ENCODE measurements at places on chromosomes 16 and 17.

DNA sequence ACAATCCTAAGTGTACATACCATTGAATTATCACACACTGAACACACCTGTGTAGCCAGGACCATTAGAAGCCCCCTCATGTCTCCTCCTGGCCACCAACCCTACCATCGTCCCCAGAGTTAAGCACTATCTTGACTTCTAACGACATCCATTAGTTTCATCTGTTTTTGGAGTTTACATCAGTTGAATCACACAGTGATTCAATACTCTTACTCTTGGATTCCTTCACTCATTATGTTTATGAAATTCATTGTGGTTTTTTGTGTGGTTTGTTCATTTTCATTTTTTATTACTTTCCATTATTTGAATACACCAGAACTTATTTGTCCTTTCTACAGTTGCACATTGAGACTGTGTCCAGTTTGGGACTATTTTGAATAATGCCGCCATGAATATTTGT is 13.6 kb downstream of the DRC7 start:
- no peak for DNase-seq

DNA sequence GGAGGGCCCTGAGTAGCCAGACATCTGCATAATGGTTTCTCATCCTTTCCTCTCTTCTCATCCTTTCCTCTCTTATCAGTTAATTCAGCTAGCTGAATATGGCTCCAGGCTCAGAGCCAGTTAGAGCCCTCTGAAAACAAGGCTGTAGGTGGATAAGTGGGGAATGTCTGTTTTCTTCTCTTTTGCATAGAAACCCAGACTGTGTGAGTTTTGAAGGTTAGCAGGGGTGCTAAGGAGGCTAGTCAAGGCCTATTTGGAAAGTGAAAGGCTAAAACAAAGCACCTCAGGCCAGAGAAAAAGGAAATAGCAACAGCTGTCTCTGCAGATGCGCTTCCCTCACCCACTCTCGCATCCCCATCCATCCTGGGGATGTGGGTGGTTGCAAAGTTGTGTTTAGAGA is 420.9 kb downstream of the SHISA9 start:
- DNase-seq = no peak

GRCh38 chr17:17872547-17873345 is 36.0 kb upstream of the SREBF1 start:
- peak; percentile 21 for DNase-seq

GRCh38 chr17:45768000-45768399 is 16.1 kb upstream of the CRHR1 start:
- DNase-seq = peak; percentile 24

GRCh38 chr17:59038734-59039133 is 67.9 kb downstream of the TRIM37 start:
- peak; percentile 1 for DNase-seq

DNA sequence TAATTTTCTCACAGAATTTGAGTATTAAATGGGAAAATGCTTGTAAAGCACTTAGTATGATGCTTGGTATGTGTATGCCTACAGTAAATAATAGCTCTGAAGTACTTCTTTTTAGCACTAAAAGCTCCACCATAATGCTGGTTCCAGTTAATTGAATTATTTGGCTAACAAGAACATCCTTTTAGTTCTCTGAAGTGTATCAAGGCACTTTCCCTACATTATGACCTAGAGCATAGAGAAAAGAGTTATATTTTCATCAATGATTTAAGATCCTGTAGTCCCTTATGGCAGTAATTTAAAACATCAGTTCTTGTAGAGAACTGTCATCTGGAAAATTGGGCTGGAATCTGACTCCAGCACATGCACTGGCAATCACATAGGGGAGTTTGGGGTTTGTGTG is 21.9 kb upstream of the PHAF1 start:
- DNase-seq = no peak

GRCh38 chr17:76000016-76000754 is 470 bp upstream of the CDK3 start:
- peak; percentile 44 for DNase-seq

DNA sequence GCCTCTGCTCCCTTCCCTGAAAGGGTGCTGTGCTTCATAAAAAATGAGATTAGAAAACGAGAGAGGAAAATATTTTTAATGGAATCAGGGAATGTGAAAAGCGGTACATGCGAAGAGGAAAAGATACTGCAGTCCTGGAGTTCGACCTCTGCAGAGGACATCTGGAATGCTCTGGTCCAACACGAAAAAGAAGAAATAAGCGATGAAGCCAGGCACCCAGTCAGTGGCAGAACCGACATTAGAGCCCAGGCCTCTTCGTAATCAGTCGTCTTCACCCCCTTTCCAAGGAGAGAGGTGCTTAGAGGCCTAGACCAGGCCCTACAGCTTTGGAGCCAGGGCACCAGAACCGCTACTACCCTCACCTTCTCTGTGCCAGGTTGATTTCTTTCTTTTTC is 459 bp upstream of the MARCHF10 start:
- no peak for DNase-seq

DNA sequence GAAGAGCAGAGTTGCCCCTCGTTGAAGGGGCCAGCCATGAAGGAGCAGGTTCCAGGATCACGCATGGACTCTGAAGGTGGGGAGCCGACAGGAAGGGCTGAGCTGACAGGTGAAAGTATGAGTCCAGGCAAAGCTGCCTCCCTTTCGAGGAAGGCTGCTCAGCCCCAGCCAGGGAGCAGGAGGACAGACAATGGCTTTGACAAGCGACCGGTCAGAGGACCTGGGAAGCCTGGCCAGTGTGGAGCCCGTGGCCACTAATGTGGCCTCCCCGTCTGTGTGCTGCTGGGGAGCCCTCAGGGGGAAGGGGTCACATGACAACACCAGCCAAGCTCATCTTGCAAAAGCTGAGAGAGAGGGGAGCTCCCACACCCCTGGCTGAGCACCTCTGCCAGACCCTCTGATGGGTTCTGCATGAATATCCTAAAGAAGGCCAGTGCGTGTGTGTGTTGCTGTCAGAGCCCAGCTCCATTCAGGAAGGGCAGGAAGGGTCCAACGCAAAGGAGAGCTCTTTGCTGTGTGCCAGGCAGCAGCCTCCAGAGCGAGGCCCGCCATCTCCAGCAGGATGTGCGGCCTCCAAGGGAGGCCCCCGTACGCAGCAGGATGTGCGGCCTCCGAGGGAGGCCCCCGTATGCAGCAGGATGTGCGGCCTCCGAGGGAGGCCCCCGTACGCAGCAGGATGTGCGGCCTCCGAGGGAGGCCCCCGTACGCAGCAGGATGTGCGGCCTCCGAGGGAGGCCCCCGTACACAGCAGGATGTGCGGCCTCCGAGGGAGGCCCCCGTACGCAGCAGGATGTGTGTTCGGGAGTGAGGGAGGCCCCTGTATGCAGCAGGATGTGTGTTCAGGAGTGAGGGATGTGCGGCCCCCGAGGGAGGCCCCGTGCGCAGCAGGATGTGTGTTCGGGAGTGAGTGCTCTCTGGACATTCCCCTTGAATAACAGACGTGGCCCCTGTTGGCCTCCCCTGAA is 102.1 kb upstream of the CHMP6 start:
- no peak for DNase-seq

GRCh38 chr16:70715860-70716357 is 30.1 kb upstream of the MTSS2 start:
- DNase-seq = peak; percentile 86

GRCh38 chr16:21722771-21723455 is 59.1 kb downstream of the OTOA start:
- no peak for DNase-seq

DNA sequence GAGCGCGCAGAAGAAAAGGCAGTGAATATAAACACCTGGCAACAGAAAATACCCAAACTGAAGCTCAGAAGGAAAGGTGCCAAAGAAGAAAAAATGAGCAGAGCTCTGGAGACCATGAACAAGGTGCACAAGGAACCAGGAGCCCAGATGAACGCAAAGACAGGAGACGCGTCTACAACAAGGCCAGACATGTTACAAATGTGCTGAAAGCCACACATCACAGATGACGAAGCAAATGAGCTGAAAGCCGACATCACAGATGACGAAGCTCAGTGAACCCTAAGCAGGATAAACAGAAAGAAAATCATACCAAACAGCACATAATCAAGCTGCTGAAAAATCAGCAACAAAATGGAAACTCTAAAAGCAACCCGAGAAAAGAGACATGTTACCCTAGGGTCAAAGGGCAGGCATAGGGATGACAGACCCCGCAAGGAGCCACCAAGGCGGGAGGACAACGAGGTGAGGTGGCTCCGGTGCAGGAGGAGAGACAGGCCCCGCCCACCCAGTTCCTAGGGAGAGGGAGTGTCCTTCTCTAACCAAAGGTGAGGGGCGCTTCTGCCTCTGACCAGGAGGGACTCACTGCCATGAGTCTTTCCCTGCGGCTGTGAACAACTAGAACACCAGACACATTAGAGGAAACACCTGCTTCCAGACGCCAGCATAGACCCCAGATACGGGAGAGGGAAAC is 39.1 kb downstream of the CCDC57 start:
- DNase-seq = no peak

DNA sequence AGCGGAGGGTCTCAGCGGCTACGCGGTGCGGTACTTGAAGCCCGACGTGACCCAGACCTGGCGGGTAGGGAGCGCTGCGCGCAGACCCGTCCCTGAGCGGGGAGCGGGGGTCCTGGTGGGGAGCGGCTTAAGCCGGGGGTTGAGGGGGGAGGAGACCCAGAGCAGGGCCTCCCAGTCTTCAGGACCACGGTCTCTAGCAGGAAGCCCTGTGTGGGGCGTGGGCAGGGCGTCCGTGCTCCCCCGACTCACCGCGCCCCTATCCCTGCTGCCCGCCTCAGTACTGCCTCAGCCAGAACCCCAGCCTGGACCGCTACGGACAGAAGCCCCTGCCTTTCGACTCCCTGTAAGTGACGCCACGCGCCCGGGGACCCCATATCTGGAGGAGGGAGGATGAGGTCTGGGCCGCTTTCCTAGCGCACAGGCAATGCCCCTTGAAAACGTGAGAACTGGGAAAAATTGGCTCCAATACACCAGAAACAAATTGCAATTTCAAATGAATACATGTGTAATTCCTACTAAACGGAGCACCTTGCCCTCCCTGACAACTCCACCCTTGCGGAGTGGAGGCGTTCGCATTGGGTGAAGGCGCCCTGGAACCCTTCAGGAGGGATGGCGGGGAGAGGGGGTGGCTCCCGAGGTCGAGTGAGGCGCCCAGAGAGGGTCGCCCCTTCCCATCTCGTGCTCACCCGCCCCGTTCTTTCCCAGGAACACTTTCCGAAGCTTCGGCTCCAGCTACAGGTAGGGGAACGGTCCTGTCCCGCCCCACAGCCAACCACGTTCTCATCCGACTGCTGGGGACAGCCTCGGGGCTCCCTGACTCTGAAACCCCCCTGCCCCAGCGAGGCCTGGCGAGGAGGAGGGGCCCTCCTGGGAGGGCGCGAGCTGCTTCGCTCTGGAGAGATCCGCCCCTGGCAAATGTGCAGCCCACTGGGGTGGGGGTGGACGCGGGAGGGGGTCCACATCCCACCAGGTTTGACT is 14.6 kb upstream of the CNGB1 start:
- DNase-seq = no peak

DNA sequence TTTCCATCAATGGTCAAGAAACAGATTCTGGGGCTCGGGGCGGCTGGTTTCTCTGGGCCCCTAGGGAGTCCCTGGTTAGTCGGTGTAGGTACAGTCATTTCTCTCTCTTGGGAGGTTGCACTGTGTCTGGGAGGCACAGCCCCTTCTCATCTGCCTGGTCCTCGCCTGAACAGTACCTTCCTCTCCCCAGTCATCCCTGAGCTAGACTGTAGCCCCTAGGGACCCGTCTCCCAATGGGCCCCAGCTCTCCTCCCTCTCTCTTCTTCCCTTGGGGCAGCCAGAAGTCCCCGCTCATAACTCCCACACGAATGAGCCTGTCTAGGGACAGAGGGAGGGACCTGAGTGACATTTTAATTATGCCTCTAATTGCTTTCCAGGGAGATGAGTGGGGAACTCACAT is 20.2 kb upstream of the CPSF4L start:
- DNase-seq = no peak

GRCh38 chr17:71667661-71668060 is 453.2 kb upstream of the SOX9 start:
- peak; percentile 2 for DNase-seq

DNA sequence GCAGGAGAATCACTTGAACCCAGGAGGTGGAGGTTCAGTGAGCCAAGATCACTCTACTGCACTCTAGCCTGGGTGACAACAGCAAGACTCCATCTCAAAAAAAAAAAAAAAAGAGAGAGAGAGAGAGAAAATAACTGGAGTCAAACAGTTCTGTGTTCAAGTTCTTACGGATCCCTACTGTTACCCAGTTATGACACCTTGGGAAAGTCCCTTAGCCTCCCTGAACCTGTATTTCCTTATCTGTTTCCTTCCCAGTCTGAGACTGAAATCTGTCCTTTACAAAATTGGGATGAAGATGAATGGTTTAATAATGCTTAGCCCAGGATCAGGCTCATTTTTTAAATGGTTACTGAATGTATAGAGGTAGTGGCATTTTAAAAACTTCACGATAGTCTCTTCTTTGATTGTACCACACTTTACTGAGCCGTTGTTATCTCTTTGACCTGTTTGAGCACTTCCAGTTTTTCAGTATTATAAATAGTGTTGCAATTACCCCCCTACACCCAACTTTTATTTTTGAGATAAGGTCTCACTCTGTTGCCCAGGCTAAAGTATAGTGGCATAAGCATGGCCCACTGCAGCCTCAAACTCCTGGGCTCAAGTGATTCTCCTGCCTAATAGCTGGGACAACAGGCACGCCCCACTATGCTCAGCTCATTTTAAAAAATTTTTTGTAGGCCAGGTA is 17.1 kb downstream of the ZNF768 start:
- no peak for DNase-seq

- DNase-seq = no peak
These were observed 8.2 kb upstream of the CIITA start for GRCh38 chr16:10868596-10869469.

DNA sequence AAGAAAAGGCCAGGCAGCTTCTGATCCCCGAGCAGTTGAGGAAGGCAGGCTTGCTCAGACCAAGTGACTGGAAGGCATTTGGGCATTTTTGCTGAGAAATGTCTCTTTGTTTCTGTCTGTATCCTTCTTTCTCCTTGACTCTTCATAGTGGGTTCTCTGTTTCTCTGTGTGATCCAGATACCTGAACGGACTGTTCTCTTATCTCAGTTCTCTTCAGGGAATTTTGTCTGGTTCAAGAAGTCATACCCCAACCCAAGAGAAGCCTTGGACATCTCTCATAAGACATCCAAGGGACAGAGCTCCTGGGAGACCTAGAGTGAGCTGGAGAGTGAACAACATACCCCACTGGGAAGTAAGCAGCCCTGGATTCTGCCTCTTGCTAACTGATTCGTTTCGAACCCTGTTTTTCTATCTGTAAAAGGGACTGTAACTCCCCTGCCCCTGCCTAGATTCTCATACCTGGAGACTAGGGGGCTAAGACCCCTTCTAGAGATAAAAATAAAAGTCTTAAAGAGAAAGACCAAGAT is 541 bp downstream of the CCL3 start:
- DNase-seq = no peak

DNA sequence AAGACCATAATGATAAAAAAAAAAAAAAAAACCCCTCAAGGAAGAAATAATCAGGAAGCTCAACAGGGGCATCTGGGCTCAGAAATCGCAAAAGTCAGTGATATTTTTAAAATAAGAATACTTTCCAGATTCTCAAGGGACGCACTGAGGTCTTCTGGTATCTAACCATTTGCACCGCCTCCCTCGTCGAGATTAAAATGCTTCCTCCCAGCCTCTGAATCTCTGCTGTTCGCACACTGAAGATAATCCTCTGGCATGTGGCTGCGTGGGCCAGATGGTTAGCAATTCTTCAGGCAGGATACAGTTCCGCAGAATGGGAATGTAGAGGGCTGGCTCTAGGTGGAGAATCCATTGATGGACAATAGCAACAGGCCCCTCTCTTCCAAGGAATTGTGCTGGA is 211.7 kb upstream of the CDH5 start:
- DNase-seq = no peak

Data from EH (cell line).